Gastroesophageal sphincter (tissue), 4 donors: ENCODE measurements at places on chromosomes 3 and 15.
A peak's percentile ranks its signal among the peaks of the same experiment; 100 is the strongest.

DNA sequence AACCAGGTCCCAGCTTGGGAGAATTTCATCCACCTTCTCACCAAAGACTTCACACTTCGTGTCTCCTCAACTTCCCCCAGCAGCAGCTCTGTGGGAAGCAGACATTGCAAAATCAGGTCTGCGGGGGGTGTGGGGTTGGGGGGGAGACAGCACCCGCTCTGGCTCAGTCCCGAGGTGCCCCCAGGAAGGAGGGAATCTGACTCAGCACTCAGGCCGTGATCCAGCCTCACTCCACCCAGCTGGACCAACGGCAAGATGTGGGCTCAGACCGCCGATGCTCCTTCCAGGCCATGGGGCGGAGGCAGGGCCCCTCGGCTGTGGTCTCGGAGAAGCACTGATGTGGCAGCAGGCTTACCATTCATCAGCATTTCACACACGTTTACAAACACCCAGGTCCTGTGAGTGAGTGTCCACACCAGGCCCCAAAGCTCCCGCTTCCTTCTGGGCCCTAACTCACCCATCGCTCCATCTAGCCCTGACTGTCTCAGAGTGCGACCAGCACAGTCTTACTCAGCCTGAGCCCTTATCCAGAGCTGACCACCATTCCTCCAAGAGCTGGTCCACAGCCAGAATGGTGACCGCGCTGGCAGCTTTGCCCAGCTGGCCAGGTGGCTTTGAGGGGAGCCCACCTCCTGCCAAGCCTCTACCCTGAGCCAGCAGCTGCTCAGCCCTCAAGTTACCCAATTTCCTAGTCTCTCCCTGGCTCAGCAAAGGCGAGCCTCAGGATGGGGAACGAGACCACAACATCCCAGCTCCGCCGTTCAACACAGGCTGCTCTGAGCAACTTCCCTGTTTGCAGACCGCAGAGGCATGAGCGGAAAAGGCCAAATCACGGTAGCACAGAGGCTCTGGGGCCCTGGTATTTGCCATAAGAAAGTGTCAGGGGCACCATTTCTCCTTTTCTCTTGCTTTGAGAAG, 3.3 kb downstream of the STAB1 start:
- ATAC-seq, result peak; percentile 37

DNA sequence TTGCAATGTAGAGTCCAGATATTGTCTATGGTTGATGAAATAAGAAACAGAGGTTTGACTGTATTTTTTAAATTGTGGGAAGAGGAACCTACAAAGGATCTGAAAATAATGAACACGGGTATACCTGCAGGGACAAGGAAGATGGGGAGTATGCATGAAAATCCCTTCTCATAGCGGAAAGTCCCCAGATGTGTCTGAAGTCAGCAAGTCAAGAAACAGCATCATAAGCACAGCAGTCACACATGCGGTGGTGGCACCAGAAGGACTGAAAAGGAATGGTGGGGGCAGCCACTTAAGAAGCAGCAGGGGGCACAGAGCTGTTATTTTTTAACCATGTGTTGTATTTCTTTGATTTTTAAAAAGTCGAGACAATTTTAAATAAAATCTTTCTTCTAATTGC, 4.7 kb downstream of the MRPS11 start:
- ATAC-seq, result no peak

DNA sequence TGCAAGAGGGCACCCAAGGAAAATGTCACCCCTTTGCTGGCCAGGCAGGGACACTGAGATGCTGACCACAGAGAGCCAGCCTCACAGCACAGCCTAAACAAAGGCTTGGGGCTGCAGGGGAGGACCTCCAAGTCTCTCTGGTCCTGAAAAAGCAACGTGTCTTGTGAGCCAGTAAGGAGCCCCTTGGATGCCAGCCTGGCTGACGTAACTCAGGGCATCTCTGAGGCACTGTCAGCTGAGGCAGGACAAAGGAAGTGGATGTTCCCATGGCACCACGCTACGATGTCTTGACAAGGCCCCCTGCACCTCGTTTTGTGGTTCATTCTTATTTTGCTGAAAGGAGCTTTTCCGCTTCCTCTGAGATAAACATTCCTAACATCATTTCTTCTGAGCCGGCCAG, 160.7 kb downstream of the OR4M2 start:
- no peak for ATAC-seq

DNA sequence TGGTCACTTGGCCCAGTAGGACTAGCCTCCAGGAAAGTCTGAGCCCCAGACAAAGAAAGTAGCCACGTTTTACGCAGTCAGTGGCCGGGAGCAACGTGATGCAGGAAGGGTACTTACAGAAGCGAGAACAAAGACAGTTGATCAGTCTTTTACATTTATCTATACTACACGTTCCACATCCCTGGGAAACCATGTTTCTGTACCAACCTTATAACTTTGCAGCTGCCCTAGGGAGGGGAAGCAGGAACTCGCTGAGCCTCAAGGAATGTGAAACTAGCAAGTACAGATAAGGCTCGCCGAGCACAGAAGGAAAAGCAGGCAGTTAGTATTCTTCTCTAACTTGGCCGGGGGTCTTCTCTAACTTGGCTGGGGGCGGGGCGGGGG, 3.4 kb upstream of the KNL1 start:
- no peak for ATAC-seq

DNA sequence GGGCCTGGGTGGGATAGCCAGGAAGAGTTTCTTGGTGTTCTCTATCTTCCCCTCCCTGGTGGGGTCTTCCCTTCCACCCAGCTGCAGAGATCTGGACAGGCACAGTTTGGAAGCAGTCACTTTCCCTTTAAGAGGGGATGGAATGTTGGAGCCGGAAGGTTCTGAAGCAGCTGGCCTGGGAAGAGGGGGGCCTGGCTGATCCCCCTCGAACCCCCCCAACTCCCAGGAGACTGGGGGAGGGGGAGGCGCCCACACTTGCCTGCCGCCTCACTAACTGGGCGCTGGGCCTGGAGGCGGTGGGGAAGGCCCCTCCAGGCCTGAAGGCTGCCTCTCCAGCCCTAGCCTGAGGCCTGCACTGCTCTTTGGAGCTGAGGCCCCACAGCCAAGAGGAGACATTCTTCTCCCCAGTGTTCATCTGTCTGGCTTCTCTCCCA, 1.4 kb downstream of the DVL3 start:
- peak; percentile 42 for ATAC-seq

- ATAC-seq, result no peak
Observed at GRCh38 chr3:21345382-21345976, 405.5 kb downstream of the ZNF385D start.

DNA sequence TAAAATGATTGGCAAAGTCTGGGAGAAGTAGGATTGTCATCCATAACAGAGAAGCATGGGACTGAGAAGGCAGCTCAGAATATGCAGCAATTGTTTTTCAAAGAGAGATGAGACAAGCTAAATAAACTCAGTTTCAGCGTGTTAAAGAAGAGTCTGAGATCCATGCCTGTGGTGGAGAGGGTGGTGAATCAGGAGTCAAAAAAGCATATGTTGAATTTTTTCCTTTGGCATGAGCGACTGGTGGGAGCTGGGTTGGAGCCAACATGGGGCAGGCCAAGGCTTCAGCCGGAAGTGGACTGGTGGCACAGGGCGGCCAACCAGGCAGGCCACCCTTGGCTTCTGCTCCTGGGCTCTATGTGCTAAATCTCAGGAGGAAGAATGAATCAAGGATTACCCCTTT, 102.0 kb downstream of the SST start:
- ATAC-seq, result no peak
